EL (cell line): ENCODE measurements at places on chromosomes 16 and 17.

GRCh38 chr16:85735225-85735635 lies 15.7 kb downstream of the C16orf74 start:
- DNase-seq: no peak

GRCh38 chr17:68389041-68389440 lies 68.3 kb downstream of the WIPI1 start:
- DNase-seq: no peak

DNA sequence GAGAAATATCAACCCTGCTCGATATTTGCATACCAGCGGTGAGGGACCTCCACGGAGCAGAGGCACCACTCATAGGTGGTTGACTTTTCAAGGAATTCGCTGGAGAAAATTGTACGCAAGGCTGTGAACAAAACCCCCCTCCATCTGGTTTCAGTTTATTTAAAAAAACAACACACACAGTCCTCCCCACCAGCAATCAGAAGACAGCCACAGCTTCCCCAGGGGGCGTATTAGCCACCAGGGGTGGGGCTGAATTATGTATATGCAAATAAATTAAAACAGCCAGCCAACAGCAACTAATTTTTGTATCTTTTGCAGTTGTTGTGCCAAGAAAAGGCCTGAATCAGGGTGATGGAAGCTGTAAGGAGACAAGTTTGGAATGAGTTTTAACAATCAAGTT lies 5.9 kb upstream of the HSD11B2 start:
- DNase-seq: no peak

DNA sequence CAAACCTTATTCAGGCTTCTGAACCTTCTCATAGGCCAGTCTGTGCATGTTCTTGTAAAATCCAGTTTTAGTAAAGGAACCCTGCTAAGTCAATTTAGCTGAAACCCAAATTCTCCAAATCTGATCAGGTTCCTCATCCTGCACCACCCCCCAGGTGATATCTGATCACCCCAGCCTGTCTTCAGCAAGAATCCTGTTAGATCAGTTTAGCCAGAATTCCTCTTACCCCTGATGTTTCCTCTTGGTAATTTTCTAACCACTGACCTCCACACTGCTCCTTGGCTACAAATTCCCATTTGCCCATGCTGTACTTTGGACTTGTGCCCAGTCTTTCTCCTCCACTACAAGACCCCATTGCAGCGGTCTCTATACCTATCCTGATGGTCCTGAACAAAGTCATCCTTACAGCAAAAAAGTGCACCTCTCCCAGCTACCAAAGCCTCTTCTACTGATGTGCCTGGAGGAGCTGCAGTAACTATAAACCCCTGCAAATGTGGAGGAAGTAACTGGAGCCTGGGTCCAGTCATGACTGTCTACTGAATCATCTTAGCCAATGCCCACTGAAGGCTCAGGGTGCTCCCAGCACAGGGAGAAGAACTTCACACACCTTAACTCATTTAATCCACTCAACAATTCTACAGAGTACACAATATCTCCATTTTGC lies 23.8 kb downstream of the TEX14 start:
- DNase-seq: peak; percentile 53

DNA sequence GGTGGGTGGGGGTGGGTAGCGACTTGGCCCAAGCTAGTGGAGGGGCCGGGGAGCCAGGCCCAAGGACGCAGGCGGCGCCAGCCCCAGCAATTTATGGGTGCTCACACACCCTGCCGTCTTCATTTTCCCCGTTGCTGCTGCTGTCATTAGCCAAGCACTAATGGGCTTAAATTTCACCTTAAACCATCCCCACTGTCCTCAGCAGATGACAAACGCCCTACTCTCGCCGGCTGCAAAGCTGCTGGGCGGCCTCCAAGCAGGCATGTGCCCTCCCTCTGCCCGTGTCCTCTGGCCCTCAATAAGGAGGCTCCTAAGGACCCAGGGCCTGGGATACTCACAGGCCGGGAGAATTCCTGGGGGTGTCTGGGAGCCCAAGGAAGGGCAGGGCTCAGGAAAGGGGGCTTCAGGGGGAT lies 66.1 kb downstream of the SREBF1 start:
- DNase-seq: no peak

- DNase-seq: no peak
Observed at GRCh38 chr17:71446645-71447437, 674.0 kb upstream of the SOX9 start.

DNA sequence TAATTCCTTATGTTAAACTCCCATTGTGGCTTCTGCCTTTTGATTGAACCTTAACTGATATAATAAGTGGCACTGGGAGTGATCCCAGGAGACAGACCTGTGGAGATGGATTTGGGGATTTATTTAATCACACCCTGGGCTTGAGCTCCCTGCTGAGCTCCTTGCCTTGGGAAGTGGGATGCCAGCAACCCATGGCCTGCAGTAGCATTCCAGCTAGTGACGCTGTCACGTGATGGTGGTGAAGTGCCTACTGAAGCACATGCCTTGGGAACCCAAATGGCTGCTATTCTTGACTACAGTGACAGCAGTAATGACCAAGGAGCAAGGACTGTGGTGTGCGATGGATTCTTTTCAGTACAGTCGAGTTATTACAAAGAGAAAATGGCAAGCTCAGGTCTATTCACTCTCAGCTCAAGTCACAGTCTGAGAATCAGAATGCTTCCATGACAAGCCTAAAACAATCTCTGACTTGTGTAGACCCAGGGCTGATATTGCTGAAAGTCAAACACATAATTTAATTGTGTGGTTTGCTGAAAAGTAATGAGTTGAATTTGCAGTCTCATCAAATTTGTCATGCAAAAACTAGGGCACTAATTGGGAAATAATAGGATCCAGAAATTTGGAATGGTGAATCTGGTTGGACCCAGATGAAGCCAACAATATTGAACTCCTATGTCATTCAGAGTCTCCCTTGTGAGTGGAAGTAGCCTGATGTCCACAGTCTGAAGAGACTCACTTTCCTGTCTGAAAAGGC lies 47.1 kb downstream of the BCL7C start:
- DNase-seq: no peak

- peak; percentile 95 for DNase-seq
Observed at GRCh38 chr16:21167360-21167759, 8.9 kb downstream of the LDAF1 start.

GRCh38 chr16:12271006-12271405 lies 294.5 kb downstream of the SNX29 start:
- peak; percentile 59 for DNase-seq

DNA sequence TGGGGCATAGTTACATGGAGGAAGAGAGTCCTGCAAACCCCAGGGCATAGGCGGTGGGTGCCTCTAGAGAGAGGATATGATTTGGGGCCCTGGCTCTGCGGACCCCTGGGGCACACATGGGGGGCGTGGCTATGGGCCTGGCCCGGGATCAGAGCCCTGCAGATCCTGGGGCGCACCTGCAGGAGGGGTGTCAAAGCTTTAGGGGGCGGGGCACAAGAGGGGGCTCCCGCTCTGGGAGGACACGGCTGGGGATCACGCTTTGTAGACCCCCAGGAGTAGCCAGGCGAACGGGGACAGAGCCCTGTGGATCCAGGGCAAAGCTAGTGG lies 497 bp downstream of the BCL7C start:
- DNase-seq: no peak

DNA sequence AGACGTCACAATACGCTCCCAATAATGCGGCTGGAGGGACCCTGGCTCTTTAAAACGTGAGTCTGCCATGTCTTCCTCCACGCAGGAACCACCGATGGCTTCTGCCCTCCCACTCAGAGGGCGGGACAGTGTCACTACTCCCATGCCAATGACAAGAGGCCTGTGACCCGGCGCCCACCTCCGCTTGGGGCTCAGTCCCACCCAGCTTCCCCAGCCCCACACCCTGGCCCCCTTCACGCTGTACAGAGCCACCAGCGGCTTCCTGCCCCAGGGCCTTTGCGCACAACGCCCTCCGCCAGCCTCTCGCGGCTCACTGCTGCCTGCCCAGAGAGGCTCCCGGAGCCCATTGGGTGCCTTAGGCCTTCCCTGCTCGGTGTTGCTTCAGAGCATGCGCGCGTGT lies 29.5 kb upstream of the ZNF469 start:
- DNase-seq: no peak

DNA sequence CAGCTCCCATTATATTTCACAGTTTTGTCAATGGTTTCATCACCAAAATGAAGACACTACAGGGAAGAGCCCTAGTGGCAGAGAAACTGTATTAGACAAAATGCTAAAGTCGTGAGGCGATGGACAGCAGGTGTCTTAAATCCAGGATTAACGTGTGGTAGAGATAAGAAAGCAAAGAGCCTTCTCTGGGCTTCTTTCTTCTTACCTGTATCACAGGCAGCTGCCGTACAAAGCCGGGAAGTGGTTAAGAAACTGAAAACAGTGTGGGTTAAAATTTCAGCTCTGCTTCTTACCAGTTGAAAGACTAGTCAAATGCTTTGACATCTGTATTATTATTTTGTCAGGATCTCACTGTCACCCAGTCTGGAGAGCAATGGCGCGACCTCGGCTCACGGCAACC lies 98.2 kb upstream of the NUDT7 start:
- DNase-seq: no peak

- DNase-seq: no peak
Observed at GRCh38 chr17:29744121-29744520, 121.4 kb upstream of the CORO6 start.

DNA sequence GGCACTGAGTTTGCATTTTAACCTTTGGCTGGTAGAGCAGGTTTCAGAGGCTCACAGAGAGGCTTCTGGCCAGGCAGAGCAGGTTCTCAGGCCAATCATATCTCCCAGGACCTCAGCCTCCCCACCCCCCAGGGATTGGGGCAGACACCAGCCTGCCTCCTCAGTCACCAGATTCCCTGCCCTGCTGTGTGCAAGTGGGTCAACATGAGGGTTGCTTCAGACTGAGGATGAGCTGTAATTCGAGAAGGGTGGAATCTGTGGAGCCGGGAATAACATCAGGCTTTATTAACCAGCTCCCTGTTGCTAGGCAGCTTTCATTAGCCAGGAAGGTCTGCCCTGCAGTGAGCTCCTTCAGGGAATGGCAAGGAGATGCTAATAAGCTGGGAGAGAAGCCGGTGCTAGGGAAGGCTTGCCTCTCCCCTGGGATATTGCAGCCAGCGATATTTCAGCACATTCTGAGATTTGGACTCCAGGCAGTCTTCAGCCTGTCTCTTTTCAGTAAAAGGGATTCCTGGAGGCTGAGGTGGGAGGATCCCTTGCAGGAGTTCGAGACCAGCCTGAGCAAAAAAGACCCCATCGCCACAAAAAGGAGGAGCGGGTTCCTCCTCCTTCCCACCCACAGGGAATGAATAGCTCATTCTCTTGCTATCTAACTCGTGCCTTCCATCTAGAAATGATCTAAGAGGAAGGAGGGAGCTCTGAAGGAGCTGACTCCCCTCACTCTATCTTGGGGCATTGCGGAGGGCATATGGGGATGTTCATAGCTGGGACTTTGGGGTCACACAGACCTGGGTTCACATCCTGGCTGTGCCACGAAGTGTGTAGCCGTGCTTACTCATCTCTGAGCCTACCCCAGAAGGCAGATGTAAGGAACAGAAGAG lies 10.7 kb downstream of the SGSM2 start:
- DNase-seq: peak; percentile 80

DNA sequence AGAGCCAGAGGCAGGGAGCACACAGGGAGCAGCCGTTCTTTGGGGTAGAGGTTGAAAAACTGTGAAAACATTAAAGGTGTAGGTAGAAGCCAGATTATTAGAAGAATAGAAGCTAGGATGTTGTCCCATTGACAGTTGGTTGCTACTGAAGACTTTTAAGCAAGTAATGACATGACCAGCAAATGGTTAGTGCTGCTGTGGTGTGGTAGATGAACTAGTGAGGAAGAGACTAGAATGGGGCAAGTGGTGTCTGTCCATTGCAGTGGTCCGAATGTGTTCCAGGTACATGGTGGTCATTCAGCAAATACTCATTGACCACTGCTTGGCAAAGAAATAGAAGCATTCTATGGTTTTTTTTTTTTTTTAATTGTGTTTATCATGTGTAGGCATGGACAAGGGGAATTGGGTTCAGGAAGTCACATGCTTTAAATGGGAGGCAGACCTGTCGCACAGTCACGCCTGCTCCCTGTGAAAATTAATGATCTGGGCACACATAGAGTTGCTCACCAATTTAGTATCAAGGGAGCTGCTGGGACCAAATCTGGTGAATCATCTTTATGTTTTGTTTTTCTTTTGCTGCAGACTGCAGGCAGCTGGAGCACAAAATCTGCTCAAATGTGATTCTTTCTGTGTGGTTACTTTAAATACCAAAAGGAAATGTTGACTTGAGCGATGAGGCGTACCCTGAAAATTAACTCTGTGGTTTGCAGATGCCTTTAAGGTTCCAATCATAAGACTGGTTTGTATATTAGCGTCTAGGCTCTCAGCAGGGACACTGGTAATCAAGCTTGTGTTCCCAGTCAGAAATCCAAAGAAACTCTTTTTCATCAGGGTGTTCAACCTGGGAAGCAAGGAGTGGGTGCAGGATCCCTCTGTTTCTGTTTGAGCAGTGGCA lies 30.7 kb downstream of the YPEL2 start:
- DNase-seq: peak; percentile 91

DNA sequence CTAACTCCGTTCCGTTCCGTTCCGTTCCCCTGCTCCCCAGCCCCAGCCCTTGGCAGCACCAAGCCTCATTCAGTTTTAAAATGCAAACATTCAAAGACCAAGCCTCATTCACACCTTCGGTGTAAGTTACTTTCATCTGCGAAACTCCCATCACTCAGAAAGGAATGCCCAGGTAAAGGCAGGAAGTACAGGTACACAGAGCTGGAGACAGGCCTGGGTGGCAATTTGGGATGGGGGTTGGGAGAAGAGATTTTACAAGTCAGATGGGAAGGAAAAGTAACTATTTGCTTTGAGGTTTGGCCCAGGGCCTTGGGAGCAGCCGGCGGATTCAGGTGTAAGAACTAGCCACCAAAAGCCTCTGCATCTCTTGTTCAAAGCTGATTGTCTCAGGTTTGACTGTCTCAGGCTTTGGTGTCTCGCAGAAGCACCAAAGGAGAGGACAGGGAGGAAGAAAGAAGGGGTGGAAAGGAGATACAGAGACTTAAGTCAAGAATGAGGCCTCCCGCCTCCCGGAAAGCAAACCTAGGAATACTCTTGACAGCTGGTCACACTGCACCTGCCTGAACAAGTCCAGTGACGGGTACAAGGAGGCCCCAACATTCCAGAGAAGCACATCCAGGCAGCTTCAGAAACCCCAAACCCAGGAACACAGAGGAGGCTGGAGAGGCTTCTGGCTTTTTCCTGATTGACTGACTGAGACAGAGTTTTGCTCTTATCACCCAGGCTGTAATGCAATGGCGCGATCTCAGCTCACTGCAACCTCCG lies 54.7 kb downstream of the NXN start:
- no peak for DNase-seq

DNA sequence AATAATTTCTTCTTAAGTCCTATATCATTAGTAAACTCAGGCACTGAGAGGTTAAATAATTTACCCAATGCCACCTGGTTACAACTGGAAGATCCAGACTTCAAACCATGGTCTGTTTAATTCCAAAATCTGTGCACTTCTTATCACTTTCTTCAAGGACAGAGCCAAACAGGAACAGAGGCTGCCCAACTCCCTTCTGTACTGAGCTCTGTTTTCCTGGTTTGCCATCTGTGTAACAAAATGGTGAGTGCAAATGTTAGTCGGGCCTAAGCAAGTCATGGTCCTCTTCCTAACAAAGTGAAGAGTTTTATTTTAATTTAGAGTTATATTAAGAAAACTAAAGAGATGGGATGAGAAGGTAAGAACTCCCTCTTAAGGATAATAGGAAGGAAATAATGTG lies 80.6 kb upstream of the CCL2 start:
- no peak for DNase-seq

- peak; percentile 5 for DNase-seq
Observed at GRCh38 chr17:50204431-50204830, 3.0 kb upstream of the COL1A1 start.

GRCh38 chr16:58960484-58960883 lies 226.4 kb upstream of the GOT2 start:
- DNase-seq: no peak
